ENCODE measurements at places on chromosomes 4 and X.

GRCh38 chrX:21490341-21490740 lies 116.1 kb downstream of the CNKSR2 start:
- DNase-seq = no peak

DNA sequence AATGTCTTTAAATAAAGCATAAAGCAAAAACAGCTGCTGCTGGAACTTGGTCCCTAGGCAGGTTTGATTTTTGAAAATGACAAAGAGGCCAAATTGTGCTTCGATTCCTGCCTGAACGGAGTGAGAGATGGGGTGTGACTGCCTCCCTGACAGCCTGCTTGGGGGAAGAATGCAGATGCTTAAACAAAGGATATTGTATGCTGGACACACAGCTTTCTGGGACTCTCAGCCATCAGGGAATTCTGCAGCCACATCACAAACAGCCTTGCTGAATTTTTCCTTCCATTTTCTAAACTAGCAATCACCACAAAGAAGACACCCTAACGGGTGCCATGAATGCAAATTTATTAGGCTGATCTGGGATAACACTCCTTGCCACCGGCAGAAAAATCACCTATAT lies 83.9 kb upstream of the CPEB2 start:
- DNase-seq = no peak

- peak; percentile 40 for DNase-seq
Observed at GRCh38 chrX:110384490-110384889, 25.8 kb downstream of the RTL9 start.

- no peak for DNase-seq
Observed at GRCh38 chr4:97330917-97331316, 812.4 kb downstream of the STPG2 start.

DNA sequence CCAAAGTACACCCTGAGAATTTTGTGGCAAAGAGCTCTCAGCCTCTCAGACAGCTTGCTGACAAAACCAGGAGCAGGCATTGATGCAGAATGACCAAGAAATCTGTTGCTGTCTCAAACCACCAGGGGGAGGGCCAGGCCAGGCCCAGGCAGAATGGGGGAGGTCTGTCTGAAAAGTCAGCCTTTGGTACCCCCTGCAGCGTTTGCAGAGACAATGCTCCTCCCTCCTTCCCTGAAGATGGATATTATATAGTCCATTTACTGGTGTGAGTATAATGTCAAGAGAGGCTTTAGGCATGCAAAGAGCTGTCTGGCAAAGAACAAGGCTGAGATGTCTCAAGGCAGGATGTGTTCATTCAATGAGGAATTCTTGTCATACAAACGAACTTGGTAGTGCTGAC lies 52.9 kb upstream of the TRPC5OS start:
- DNase-seq = no peak
